ENCODE measurements at places on chromosomes 2 and 18.

DNA sequence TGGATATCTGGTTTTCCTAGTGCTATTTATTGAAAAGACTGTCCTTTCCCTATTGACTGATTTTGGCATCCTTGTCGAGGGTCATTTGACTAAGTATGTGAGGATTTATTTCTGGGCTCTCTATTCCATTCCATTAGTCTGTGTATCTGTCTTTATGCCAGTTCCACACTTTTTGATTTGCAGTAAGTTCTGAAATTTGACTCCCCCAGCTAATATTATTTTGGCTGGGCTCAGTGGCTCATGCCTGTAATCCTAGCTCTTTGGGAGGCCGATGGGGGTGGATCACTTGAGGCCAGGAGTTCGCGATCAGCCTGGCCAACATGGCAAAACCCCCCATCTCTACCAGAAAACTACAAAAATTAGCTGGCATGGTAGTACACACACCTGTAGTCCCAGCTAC lies 46.8 kb upstream of the GAREM2 start:
- no peak for DNase-seq

GRCh38 chr18:24014986-24015638 lies 558 bp downstream of the TTC39C start:
- peak; percentile 84 for DNase-seq

DNA sequence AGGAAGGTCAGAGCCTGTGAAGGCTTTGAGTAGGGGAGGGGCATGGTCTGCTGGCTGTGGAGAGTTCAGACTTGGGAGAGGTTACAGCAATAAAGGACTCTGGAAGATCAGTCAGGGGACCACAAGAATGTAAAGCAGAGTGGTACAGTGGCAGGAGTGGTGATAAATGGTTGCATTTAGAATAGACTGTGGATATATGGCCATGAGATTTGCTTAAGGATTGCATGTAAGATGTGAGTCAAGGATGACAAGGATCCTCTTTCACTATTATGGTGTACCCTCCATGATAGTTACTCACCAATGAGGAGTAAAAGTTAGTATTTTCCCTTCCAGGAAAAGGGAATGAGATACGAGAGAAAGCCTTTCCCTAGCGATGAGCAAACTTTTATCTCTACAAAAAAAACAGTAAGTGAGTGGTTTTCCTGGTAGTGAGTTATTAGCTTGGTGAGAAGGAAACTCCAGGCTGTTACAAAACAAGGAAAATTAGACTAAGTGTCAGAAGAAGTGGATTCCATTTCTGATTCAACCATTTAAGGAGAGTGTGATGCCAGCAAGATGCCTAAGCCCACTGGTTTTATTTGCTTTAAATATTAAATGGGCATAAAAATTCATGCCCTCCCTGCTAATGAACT lies 818.0 kb upstream of the ACVR2A start:
- no peak for DNase-seq

GRCh38 chr2:29189052-29189451 lies 73.8 kb downstream of the CLIP4 start:
- no peak for DNase-seq

GRCh38 chr2:10454505-10454904 lies 6.4 kb upstream of the ODC1 start:
- DNase-seq = no peak

GRCh38 chr2:181066333-181066732 lies 85.9 kb downstream of the UBE2E3 start:
- DNase-seq = peak; percentile 23

DNA sequence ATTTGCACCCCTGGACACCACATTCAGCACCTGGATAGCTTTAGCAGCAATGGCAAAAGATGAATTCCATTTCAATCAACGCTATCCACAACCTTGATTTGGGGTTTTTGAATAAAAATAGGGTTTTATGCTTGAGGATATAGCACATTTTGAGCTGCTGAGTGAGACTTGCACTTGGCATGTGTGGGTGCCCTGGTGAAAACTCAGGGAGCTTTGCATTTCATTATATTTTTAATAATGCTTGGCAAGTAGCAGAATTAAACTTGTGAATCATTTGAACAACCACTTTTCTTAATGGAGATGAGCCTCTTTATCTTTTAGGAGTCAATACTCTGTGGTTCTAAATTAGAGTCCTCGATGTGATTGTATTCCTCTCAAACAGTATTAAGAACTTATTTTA lies 252.4 kb downstream of the PLCL1 start:
- no peak for DNase-seq

- peak; percentile 100 for DNase-seq
Observed at GRCh38 chr18:36129300-36130038, at the start of the genes ELP2 and SLC39A6. Gene ELP2 (plus strand): TSS chr18:36129899. CDS start chr18:36129934, 35 bp downstream. Gene SLC39A6 (minus strand): TSS chr18:36129340. CDS start chr18:36127007, 2,333 bp downstream.

GRCh38 chr2:234961784-234962183 lies 10.0 kb downstream of the SH3BP4 start:
- no peak for DNase-seq

DNA sequence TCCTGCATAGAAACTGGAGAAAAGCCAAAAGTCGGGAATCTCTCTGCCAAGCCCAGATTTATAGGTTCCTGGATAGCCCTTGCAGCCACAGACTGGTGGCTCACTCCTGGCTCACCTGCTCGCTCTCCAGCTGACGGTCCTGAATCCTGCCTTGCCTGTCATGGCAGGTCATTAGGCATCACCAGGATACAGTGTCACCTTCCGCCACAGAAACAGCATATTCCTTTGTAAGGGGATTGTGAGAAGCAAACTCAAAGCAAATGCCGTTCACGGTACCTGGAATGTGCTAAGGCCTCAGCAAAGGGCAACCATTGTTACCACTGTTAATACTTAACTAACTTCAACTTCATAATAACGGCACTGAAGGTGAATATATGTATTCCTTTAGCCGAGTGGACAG lies 57.1 kb upstream of the GPR45 start:
- DNase-seq = no peak

GRCh38 chr2:174561972-174562370 lies 35.6 kb downstream of the WIPF1 start:
- DNase-seq = no peak

DNA sequence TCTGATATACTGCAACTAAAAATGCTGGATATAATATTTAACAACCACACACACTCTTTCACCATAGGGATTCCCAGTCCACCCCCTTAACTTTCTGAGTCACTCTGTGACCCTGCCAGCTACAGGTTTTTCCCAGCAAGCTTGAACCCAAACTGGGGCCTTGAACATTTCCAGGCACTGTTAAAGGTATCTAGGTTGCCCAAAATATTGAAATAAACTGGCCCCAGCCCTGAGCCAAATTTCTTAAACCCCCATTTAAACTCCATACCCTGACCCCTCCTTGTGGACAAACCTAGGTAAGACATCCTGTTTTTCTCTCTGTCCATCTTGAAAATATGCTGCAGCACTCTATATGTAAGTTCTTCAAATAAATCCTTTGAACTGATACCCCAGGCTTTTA lies 19.7 kb upstream of the DCTN1 start:
- peak; percentile 34 for DNase-seq

GRCh38 chr2:54122171-54122935 lies 6.9 kb downstream of the ACYP2 start:
- no peak for DNase-seq

- no peak for DNase-seq
Observed at GRCh38 chr2:207163756-207164005, 2.1 kb downstream of the KLF7 start.

- DNase-seq = peak; percentile 88
Observed at GRCh38 chr18:27298214-27298804, 113.2 kb upstream of the CHST9 start.

DNA sequence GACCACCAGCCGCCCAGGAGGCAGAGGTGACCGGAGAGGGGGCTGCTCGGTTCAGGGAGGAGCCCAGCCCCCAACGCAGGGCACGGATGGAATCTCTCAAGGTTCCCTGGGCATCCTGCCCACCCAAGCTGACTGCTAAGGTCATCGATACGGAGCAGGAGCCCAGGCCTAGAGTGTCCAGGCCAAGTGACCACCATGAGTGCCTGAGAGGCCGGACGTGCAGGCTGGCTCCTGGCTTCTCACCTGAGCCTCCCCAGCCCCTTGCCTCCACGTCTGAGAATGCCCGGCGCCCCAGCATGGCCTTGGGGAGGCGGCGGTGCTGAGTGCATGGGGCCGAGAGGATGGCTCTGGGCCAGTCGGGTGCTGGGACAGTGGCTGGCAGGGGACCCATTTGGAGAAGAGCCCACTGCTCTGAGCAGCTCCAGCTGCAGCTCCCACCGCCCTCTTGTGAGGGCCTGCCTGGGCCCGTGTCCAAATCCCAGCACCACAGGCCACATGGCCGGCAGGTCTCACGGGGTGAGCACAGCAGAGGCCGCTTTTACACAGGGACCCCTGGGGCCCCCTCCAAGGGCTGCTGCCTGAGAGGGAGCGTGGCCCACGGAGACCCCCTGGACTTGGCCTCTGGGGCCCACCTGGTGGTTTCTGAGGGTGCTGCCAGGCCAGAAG lies 102.8 kb upstream of the CTDP1 start:
- peak; percentile 26 for DNase-seq

- DNase-seq = no peak
Observed at GRCh38 chr2:174673440-174673839, 75.8 kb upstream of the WIPF1 start.

GRCh38 chr2:74583504-74583903 lies 29.0 kb downstream of the DOK1 start:
- DNase-seq = no peak

DNA sequence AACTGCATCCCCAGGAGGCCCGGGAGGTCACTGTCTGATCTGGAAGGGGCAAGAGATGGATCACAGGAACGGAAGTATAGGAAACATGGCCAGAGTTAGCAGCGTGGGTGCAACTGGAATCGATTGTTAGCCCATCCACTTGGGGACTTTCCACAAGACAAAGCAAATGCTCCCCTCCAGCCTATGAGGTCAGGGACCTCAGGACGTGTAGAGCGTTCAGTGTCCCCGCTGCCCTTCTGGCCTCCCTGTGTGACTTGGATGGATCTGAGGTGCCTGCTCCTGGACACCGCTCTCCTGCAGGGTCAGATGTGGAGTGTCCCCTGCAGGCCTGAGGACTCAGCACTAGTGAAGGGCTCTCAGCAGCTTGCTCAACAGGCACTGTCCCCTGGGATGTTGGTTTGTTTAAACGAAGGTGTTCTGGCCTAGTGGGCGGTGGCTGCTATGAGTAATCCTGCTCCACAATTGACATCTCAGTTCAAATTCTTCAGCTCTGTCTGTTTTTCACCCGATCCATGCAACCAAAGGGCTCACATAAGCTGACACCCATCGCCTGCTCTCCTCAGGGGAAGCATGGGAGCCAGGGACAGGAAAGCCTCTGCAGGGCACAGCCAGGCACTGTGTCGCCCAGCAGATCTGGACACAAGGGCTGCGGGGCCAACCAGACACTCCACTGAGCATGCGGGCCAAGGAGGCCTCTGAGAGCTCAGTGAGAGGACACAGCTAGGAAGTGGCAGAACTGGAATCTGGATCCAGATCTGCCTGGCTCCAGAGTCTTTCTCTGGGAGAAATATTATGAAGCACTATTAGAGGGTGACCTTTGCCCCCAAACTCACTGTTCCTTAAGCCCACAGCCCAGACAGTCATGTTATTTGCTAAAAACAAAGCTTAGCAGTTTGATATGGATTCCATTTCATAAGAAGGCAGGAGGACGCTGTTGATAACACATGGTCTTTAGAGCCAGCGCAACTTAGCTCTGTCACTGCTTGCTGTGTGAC lies 78.5 kb downstream of the RHOB start:
- peak; percentile 66 for DNase-seq

DNA sequence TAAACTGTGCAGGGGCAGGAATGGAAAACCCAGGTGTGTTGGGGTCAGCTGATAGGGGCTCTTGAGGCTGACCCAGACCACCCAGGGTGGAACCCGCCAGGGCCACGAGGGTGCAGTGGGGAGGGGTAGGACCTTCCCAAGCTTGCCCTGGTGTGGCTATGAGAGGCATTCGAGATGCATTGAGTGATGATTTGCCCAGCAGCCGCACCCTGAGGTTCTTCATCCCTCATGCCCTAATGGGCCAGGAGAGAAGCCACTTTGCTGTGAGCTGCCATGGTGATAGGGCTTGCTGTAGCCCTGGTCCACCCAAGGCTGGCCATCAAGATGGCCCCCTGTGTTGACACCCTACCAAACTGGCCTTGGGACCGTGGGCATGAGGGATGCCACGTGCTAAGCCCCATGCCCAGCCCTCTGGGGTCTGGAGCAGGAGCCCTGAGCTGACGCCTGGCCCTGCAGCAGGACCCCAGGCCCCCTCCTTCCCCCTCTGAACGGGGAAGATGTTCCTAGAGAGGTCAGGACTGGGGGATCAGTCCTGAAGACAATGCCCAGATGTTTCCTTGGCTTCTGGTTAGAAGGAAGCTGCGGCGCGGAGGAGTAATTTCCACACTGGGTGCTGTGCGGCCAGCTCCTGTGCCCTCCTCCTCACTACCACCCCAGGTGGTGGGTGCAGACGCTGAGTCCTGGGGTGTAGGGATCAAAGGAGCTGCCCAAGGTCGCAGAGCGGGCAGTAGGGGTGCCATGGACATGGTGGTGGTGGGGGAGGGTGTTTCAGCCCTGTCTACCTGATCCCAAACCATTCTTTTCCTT lies 122.5 kb upstream of the HDAC4 start:
- no peak for DNase-seq

DNA sequence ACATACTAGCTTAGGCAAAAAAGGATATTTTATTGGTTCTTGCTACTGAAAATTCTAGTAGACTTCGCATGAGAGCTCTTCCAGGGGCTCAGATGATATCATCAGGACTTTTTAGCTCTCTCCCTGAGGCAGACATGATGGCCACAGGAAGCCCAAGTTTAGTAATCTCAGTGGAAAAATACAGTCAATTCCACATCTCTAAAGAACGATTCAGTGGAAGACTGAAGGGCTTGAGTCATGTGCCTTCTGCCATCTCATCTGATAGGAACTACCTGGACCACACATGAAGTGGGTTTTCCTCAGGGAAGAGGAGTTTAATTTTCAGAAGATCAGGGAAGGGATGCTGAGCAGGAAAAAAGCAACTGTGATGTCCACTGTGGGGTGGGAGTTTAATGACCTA lies 117.3 kb downstream of the TTC27 start:
- no peak for DNase-seq

DNA sequence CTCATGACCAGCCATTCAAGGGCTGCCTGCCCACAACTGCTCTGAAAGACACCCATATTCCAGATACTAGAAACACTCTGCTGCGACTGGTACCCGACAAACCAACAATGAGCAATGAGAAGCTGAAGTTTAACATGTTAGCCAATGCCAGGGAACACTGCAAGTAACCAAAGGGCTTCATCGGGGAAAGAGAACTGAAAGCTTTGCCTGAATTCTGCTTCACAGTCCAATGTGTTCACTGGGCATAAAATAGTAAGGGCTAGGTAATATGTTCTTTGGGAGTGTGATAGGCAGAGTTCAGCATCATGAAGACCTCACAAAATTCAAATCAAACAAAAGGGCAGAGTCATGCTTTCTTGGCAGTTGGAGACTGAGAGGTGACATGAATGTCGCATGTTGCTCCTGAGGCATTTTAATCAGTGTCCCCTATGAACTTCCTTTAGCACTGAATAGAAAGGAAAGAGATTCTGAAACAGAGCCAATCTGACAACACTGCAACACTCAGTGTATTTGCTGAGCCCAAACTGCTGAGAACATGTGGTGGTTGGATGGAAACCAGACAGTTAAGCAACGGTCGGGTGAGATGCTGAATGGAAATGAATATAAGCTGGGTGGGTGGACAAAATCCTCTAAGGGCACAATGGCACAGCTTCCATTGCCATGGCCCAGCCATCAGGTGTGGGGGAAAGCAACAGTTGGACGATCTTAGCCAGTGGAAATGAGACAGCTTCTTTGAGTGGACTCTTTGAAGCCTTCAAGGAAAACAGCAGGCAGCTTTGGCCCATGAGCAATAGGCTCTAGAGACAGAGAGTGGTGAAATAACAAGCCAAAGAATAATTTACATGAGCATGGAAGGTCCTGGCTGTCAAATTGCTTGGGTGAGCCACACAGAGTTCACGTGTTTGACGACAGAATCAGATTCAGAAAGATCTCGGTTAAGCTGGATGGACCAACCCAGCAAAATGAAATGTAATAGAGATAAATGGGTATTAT lies 277.5 kb downstream of the AFF3 start:
- DNase-seq = peak; percentile 30

All from NCI-H69 (cell line).